ENCODE measurements at places on chromosomes 6 and 20.

DNA sequence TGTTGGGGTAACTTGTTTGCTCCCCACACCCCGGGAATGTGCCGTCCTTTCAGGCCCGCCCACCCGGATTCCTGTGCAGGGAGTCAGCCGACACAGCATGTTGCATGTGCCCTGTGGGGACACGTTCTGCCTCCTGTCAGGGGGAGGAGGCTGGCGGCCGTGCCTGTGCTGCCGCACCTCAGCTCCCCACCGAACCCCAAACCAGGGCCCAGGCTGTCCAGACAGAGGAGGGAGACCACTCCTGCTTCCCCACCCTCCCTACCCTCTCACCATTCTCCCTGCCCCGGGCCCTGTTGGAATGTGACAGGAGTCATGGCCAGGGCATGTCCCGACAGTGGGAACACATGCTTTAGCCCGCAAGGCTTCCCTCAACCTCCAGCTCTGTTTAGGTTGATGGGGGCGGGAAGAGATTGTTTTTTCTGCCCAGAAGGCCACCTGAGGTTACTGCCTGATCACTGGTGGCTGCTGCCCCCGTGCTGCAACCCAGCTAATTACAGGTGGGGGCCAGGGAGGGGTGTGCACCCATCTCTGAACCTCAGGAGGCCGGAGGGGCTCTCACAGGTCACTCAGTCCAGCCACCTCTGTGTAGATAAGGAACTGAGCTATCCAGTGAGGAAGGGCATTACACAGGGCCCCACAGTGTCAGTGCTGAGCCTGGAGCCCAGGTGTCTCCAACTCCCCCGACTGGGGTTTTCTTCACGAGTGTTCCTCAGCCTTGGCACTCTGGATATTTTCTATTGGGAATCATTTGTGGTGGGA, 13.6 kb downstream of the LRRC73 start:
- no peak for DNase-seq

- no peak for DNase-seq
Observed at GRCh38 chr6:35473850-35474130, 5.6 kb downstream of the RPL10A start.

- DNase-seq = no peak
Observed at GRCh38 chr6:168239044-168239773, 80.4 kb downstream of the DACT2 start.

DNA sequence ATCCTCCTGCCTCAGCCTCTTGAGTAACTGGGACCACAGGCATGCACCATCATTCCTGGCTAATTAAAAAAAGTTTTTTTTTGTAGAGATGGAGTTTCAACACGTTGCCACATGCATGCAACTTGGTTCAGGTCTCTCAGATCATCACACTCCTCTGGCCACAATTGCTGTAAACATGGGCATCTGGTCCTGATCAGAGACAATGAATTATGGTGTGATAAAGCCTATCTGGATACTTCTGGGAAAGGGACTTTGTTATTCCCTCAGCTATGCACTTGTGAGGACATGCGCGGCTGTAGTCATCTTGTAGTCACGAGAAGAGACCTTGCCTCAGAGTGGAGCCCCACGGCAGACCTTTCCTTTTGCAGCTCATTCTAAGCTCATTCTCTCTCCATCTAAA, 210.9 kb upstream of the ZFP64 start:
- DNase-seq = no peak

GRCh38 chr20:47757145-47758035, 27.9 kb downstream of the SULF2 start:
- no peak for DNase-seq

DNA sequence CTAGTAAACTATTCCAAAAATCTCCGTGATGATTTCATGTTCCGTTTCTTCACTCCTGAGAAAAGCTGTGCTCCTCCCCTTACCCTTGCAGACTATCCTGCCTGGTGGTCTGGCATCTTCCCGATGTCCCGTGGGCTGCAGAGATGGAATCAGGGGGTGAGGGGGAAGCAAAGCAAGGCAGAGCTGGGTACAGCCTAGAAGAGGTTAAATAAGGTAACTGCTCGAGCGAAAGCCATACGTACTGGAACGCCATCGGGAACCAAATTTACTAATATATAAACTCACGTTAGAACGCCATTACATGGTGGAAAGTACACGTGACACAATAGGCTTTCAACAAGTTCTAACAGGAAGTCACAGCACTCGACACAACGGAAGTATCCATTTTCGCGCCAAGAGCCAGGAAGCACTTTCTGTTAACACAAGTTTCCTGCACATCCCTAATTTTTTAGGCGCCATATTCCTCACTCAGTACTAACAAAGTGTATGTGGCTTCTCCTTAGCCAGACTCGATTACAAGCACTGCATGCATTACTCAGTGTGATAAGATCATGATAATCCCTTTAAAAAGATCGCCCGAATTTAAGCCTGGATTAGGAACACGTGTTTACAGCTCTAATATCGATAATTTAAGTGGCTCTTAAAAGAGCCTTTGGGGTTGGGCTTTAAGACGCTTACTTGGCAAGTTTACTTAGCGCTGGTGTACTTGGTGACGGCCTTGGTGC, 101.6 kb upstream of the PRSS16 start:
- peak; percentile 92 for DNase-seq

DNA sequence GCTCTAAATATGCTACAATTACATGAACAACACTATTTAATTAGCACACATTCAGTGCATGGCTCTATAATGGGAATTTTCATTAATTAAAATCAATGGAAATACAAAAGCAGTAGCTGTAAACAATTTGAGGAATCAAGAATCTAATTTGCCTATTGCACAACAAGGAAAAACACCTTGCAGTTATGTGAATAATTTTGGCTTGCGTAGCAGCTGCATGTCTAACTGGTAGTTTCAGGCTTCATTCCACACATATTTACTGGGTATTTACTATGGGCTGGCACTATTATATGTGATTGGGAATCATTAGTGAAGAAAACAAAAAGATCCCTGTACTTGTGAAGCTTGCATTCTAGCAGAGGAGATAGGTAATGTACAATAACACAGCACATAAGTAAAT, 26.4 kb downstream of the KIF6 start:
- DNase-seq = no peak

GRCh38 chr6:79469376-79470246, 67.6 kb downstream of the LCA5 start:
- DNase-seq = no peak

- DNase-seq = no peak
Observed at GRCh38 chr6:165219629-165220028, 89.8 kb downstream of the C6orf118 start.

Measured in Peyer's patch (tissue), 4 donors.